ENCODE measurements at places on chromosomes 13 and 19. TPM values are rescaled to one million over a fixed set of nuclear protein-coding genes. Genes with fewer than 3 reads are reported as not detected.

GRCh38 chr13:113827021-113827420 is 36.9 kb downstream of the GAS6 start:
- peaks cover 7% of the 10 kb centered on the region for H3K4me1 ChIP-seq
- H3K27me3 ChIP-seq, result peaks cover 3% of the 10 kb centered on the region
- peaks cover 12% of the 10 kb centered on the region for H3K36me3 ChIP-seq
- no peak overlapping the region for H3K27ac ChIP-seq

- no peaks in the 10 kb centered on the region for H3K4me1 ChIP-seq
- H3K36me3 ChIP-seq, result no peaks in the 10 kb centered on the region
- no peak overlapping the region for H3K27ac ChIP-seq
- no peak overlapping the region for H3K4me3 ChIP-seq
- H3K27me3 ChIP-seq, result peaks cover 5% of the 10 kb centered on the region
Measured at GRCh38 chr19:8045872-8046568, 6.5 kb upstream of the CCL25 start.

DNA sequence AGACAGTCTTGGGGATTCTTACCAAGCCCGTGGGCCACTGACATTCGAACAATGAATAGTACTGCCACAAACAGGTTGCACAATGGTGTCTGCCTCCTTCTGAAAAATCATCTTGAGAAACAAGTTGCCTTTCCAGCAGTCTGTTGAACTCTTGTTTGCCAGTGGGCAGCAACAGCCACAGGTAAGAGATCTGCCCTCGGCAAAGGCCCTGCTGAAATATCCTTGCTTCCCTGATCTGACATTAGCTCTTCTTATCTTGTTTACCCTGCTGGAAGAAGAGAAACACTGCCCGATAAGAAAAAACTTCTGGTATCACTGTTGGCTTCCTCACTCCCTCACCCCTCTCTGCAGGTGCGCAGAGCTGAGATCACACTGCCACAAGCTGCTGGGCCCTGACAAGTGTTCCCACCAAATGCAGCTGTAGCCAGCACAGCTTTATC is 2.0 kb downstream of the DOCK9 start:
- no peaks in the 10 kb centered on the region for H3K27me3 ChIP-seq
- no peak overlapping the region for H3K27ac ChIP-seq
- no peaks in the 10 kb centered on the region for H3K36me3 ChIP-seq
- H3K4me3 ChIP-seq, result no peak overlapping the region

Gene ZNF154
- total RNA-seq, result 57.5 TPM

Gene ZNF534
- not detected for total RNA-seq

Gene TYROBP
- not detected for total RNA-seq

- DNase-seq, result no peak
- no peak overlapping the region for H3K27ac ChIP-seq
- H3K27me3 ChIP-seq, result peaks cover 9% of the 10 kb centered on the region
- H3K36me3 ChIP-seq, result peaks cover 5% of the 10 kb centered on the region
Measured at GRCh38 chr13:48729856-48730255, 76.1 kb downstream of the CYSLTR2 start.

DNA sequence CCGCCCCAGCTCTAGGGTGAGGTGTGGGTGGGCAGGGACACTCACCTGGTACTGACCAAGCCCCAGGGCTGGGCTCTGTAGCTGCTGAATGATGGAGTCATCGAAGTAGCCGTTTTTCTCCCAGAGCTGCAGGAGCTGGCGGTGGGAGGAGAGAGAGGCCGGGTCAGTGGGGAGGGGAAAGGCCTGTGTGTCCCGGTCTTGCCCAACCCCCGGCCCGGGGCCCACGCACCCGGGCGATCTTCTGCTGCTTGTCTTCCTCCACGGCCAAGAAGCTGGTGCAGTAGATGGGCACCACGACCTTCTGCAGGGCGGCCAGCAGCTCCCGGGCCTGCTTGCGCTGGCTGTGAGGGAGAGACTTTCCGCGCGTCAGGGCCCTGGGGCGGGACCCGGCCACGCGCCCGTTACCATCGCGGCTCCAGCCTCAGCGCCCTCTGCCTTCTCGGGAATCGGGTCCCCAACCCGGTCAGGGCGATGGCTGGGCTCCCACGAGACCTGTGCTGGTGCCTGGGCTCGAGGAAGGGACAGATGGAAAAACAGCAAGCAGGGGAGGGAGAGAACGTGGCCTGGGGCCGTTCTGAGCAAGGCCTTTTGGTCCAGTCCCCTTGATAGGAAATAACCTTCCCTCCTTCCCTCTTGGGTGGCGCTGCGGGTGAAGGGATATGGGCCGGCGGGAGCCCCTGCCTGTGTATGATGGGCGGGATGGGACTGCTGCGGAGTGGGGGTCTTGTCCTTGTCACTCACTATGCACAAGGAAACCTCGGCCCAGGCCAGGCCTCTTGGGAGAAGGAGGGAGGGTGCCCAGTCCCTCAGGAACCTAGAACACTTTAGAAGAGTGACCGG is 11.5 kb downstream of the CHERP start:
- H3K4me1 ChIP-seq, result no peaks in the 10 kb centered on the region
- peaks cover 5% of the 10 kb centered on the region for H3K27me3 ChIP-seq
- no peak for DNase-seq
- H3K4me3 ChIP-seq, result no peak overlapping the region
- no peaks in the 10 kb centered on the region for H3K36me3 ChIP-seq
- no peak overlapping the region for H3K27ac ChIP-seq

- peaks cover 2% of the 10 kb centered on the region for H3K27me3 ChIP-seq
- H3K27ac ChIP-seq, result peak overlapping the region; percentile 53
- peaks cover 8% of the 10 kb centered on the region for H3K4me1 ChIP-seq
Measured at GRCh38 chr13:74575729-74576125, 441.5 kb upstream of the KLF12 start.

- peak overlapping the region; percentile 52 for H3K27ac ChIP-seq
- H3K4me1 ChIP-seq, result peaks cover 42% of the 10 kb centered on the region
- DNase-seq, result no peak
- H3K36me3 ChIP-seq, result no peaks in the 10 kb centered on the region
Measured at GRCh38 chr19:4980067-4980466, 11.2 kb downstream of the KDM4B start.

Gene OR7C1
- total RNA-seq, result not detected

DNA sequence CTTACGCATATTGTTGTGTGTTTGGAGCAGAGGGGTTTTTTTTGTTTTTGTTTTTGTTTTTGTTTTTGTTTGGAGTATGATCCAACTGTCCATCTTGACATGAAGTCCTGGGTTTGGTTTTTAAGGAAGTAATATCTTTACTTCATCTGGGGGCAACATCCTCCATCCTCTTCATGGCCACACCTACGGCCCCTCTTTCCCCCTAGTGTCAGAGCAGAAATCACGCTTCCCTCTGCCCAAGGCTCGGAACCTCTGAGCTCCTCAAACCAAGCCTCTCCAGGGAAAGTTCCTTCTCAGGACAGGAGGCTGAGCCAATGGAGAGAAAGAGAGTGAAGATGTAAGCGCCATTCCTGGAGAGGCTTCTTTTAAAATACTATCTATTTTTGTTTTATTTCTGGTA is 58.6 kb upstream of the PDX1 start:
- H3K36me3 ChIP-seq, result no peaks in the 10 kb centered on the region
- peaks cover 7% of the 10 kb centered on the region for H3K4me1 ChIP-seq
- no peak for DNase-seq
- no peak overlapping the region for H3K27ac ChIP-seq

- peaks cover 8% of the 10 kb centered on the region for H3K4me1 ChIP-seq
- no peak overlapping the region for H3K27ac ChIP-seq
- no peak overlapping the region for H3K4me3 ChIP-seq
- no peaks in the 10 kb centered on the region for H3K27me3 ChIP-seq
Measured at GRCh38 chr13:26500618-26501320, 56.7 kb upstream of the WASF3 start.

Gene LSM7
- 105 TPM for total RNA-seq

DNA sequence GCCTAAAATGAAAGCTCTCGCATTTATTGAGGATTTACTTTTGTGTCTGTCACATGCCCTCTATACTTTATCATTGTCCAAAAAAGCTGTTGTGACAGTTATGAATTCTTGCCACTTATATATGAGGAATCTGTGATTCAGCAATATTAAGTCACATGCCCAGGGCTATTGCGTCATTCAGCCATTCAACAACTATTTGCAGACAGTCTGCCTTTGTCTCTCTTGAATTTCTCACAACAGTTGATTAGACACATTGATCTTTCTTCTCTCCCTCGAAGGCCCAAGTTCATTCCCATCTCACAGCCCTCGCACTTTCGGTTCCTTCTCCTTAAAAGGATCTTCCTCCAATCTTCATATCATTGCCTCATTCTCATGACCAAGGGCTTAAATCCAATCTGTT is 342.6 kb downstream of the MZT1 start:
- no peaks in the 10 kb centered on the region for H3K36me3 ChIP-seq
- peaks cover 2% of the 10 kb centered on the region for H3K27me3 ChIP-seq
- no peak for DNase-seq
- H3K4me1 ChIP-seq, result peaks cover 8% of the 10 kb centered on the region
- H3K4me3 ChIP-seq, result no peak overlapping the region
- H3K27ac ChIP-seq, result peak overlapping the region; percentile 10

- H3K27ac ChIP-seq, result no peak overlapping the region
- no peak for DNase-seq
- H3K27me3 ChIP-seq, result no peaks in the 10 kb centered on the region
- H3K4me1 ChIP-seq, result no peaks in the 10 kb centered on the region
Measured at GRCh38 chr13:97913206-97913605, 40.3 kb upstream of the IPO5 start.

- no peak overlapping the region for H3K27ac ChIP-seq
- no peaks in the 10 kb centered on the region for H3K36me3 ChIP-seq
- H3K4me1 ChIP-seq, result no peaks in the 10 kb centered on the region
- no peak for DNase-seq
Measured at GRCh38 chr13:48741377-48741776, 87.6 kb downstream of the CYSLTR2 start.

Gene ZNF57
- 2.7 TPM for total RNA-seq

Gene KANK3
- 8.9 TPM for total RNA-seq

DNA sequence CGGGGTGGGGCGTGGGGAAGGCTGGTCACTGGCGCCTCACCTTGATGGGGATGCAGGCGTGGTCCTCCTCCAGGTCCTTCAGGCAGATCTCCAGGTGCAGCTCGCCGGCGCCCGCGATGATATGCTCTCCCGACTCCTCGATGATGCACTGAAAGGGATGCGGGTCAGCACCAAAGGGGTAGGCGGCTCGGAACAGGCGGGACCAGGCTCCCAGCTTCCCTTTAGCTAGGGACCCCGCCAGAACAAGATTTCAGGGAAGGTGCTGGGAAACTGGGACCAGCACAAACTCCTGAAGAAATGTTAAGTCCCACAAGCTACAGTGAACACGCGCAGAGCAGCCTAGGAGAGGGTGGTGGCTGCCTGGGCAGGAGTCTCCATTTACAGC is 6.0 kb downstream of the EEF2 start:
- DNase-seq, result no peak
- H3K4me1 ChIP-seq, result peaks cover 11% of the 10 kb centered on the region
- no peaks in the 10 kb centered on the region for H3K36me3 ChIP-seq
- no peak overlapping the region for H3K4me3 ChIP-seq
- peak overlapping the region; percentile 64 for H3K27ac ChIP-seq
- H3K27me3 ChIP-seq, result peaks cover 1% of the 10 kb centered on the region

DNA sequence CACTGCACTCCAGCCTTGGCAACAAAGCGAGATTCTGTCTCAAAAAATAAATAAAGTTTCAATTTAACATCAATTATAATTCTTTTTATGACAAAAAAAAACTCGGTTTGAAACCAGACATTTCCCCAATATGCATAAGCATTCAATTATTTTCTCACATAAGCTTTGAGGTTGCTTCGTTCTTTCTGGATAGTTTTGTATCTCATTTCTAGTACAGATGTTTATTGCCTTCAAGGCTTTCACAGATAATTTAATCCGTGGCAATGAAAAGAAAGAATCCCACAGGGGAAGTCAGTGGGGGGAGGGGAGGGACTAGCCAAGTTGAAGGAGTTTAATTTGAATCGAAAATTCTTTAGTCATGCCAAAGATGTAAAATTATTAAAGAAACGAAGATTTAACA is 29.6 kb upstream of the TSC22D1 start:
- H3K27me3 ChIP-seq, result peaks cover 2% of the 10 kb centered on the region
- no peaks in the 10 kb centered on the region for H3K4me1 ChIP-seq
- DNase-seq, result no peak
- H3K4me3 ChIP-seq, result no peak overlapping the region
- peaks cover 8% of the 10 kb centered on the region for H3K36me3 ChIP-seq

DNA sequence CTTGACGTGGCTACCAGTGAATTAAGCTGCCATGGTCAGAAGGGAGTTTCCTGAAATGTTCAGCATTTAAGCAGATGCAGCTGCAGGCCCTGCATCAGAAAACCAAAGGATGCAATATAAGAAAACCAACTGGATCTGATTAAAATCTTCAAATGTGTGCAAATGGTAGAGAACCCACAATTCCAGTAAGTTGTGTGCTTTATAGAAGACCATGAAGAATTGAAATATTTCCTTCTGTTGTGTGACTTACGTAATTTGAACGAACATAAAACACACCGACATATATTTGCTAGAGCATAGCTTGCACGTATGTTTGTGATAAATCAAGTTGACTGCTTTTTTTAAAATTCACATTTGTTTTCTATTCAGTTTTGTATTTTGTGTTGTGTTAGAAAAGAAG is 191.4 kb downstream of the COL4A1 start:
- H3K27ac ChIP-seq, result no peak overlapping the region
- H3K4me1 ChIP-seq, result no peaks in the 10 kb centered on the region
- H3K27me3 ChIP-seq, result peaks cover 3% of the 10 kb centered on the region

DNA sequence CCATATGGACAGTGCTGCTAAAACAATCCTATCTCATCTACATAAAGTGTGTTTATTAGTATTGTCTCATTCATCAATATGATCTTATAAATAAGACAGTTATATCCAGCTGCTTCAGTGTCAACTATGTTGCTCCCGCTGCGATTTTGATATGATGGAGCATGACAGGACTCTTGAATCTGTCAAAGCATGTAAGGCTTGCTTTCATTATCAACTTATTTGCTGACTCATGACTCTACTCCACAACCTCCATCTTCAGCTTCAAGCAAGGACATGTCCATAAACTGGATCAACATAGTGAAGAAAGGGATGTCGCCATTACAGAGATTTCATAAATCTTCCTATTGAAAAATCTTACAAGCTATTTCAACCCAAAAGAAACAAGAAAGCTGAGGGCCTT is 2812.6 kb downstream of the PCDH9 start:
- no peak for DNase-seq
- no peaks in the 10 kb centered on the region for H3K36me3 ChIP-seq
- no peak overlapping the region for H3K27ac ChIP-seq
- no peak overlapping the region for H3K4me3 ChIP-seq
- H3K27me3 ChIP-seq, result no peaks in the 10 kb centered on the region
- H3K4me1 ChIP-seq, result no peaks in the 10 kb centered on the region

- H3K27me3 ChIP-seq, result peaks cover 3% of the 10 kb centered on the region
- no peaks in the 10 kb centered on the region for H3K4me1 ChIP-seq
- no peak for DNase-seq
- H3K4me3 ChIP-seq, result no peak overlapping the region
Measured at GRCh38 chr19:5778402-5778801, 6.1 kb downstream of the PRR22 start.

GRCh38 chr19:54352041-54352440 is 12.7 kb downstream of the LAIR1 start:
- H3K27me3 ChIP-seq, result peaks cover 11% of the 10 kb centered on the region
- peaks cover 9% of the 10 kb centered on the region for H3K36me3 ChIP-seq
- peak overlapping the region; percentile 34 for H3K4me3 ChIP-seq
- H3K4me1 ChIP-seq, result peaks cover 24% of the 10 kb centered on the region
- peak overlapping the region; percentile 67 for H3K27ac ChIP-seq

- no peak for DNase-seq
- H3K4me1 ChIP-seq, result peaks cover 5% of the 10 kb centered on the region
- peaks cover 2% of the 10 kb centered on the region for H3K27me3 ChIP-seq
- no peak overlapping the region for H3K27ac ChIP-seq
- H3K36me3 ChIP-seq, result peaks cover 5% of the 10 kb centered on the region
- peak overlapping the region; percentile 99 for H3K4me3 ChIP-seq
Measured at GRCh38 chr19:39969266-39969665, 1.7 kb upstream of the PSMC4 start.

GRCh38 chr13:34719060-34719875 is 222.8 kb upstream of the NBEA start:
- no peak for DNase-seq
- no peaks in the 10 kb centered on the region for H3K36me3 ChIP-seq
- no peak overlapping the region for H3K27ac ChIP-seq
- no peak overlapping the region for H3K4me3 ChIP-seq
- peaks cover 4% of the 10 kb centered on the region for H3K27me3 ChIP-seq
